Activated CD8-positive, alpha-beta memory T cell treated with anti-CD3 and anti-CD28 coated beads for 36 hours (primary cell): ENCODE measurements at places on chromosomes 7 and 10. TPM values are rescaled to one million over a fixed set of nuclear protein-coding genes. Genes with fewer than 3 reads are reported as not detected.

The FRMPD2 gene
- not detected for total RNA-seq

The PTPRZ1 gene
- total RNA-seq, result not detected

The SPDYE8 gene
- total RNA-seq, result not detected

The ATE1 gene
- 32.2 TPM for total RNA-seq

The GIMAP8 gene
- 6.6 TPM for total RNA-seq

The C10orf67 gene
- total RNA-seq, result 0.15 TPM

The CYP3A5 gene
- not detected for total RNA-seq

The SAP25 gene
- total RNA-seq, result 7.5 TPM

The ASZ1 gene
- not detected for total RNA-seq

The AKR1C8 gene
- not detected for total RNA-seq

The VSIR gene
- total RNA-seq, result 60.8 TPM

The TMEM213 gene
- total RNA-seq, result not detected

The TRIM50 gene
- not detected for total RNA-seq

The NRAP gene
- not detected for total RNA-seq

The VTI1A gene
- total RNA-seq, result 37.8 TPM

The MYOF gene
- 43.4 TPM for total RNA-seq

The UPK3BL2 gene
- total RNA-seq, result 8.1 TPM

The ABI1 gene
- 35.1 TPM for total RNA-seq

The PRLHR gene
- total RNA-seq, result not detected

The IL2RA gene
- 1,272 TPM for total RNA-seq

The PVRIG gene
- total RNA-seq, result 23.6 TPM

The EN2 gene
- total RNA-seq, result not detected

The UPK3B gene
- not detected for total RNA-seq

The STOX1 gene
- total RNA-seq, result 0.40 TPM

The PRKAR2B gene
- total RNA-seq, result 0.97 TPM

The SLC18A3 gene
- total RNA-seq, result not detected
